Erythroblast (primary cell): ENCODE measurements at places on chromosomes 11 and 22.

DNA sequence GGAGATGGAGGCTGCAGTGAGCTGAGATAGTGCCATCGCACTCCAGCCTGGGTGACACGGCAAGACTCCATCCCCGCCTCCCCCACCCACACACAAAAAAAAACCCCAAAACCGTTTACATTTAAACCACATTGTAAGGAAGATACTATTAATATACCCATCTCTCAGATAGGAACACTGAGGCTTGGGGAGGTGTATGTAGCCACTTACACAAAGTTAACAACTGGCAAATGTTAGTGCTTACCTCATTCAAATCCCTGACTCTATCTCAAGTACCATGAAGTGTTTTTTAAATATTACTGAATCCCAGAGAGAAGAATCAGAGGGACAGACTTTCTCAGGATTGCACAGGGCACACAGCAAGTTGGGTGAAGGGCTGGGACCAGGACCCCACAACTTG lies 164.5 kb downstream of the MIAT start:
- no peak for DNase-seq

DNA sequence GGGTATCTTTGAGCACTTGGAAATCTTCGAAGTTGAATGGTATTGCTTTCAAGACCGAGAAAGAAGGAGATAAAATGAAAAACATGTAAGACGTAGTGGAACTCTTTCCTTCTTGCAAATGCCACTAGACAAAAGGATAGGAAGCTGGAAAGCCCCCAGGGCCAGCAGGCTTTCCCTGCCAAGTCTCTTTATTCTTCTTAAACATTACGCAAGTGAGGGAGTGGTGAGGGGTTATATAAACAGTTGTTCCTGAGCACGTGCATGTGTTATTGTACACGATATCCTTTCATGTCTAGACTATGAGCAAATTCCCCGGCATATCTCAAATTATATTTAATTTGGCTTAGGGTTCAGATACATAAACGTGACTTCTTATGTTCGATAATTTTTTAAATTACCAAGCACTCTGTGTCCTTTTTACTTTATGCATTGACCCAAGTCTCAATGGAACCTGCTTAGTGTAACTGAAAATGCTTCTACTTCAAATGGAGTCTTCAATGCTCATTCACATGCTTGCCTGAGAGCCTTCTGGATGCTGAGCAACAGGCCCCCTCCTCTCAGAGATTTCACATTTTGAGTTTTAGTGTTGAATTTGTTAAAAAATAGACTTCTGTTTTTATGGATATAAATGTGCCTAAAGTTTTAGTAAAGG lies 59.0 kb downstream of the PPP2R1B start:
- DNase-seq: no peak

DNA sequence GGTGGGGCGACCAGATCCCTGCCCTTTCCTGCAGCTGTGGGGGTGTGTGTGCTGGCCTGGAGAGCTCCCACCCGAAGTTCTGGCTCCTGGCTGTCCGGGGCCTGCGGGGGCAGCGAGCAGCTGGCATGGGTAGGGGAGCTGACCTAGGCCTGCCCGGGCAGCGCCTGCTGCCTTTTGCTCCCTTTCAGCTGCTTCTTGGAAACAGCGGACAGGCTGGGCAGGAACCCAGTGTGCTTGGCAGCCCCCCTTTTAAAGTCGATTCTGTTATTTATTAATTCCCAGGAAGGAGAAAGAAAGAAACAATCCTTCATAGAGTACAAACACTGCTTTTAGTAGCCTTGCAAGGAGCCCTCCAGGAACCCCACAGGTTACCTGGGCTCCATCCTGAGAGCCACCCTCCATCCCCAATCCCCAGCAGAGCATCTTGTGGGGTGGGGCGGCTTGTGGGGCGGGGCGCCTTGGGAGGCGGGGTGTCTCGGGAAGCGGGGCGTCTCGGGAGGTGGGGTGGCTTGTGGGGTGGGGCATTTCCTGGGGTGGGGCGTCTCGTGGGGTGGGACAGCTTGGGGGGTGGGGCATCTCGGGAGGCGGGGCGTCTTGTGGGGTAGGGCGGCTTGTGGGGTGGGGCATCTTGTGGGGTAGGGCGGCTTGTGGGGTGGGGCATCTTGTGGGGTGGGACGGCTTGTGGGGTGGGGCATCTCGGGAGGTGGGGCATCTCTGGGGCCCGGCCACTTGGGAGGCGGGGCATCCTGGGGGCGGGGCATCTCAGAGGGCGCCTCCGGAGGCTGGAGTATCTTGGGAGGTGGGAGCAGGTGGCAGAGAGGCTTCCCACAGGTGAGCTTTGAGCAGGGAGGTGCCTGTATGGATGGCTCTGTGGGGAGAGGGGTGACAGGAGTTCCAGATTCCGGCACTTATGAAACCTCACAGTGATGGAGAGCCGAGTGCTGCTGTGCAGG lies 7.0 kb downstream of the CD81 start:
- no peak for DNase-seq

GRCh38 chr22:46954781-46955180 lies 192.3 kb downstream of the TBC1D22A start:
- no peak for DNase-seq

DNA sequence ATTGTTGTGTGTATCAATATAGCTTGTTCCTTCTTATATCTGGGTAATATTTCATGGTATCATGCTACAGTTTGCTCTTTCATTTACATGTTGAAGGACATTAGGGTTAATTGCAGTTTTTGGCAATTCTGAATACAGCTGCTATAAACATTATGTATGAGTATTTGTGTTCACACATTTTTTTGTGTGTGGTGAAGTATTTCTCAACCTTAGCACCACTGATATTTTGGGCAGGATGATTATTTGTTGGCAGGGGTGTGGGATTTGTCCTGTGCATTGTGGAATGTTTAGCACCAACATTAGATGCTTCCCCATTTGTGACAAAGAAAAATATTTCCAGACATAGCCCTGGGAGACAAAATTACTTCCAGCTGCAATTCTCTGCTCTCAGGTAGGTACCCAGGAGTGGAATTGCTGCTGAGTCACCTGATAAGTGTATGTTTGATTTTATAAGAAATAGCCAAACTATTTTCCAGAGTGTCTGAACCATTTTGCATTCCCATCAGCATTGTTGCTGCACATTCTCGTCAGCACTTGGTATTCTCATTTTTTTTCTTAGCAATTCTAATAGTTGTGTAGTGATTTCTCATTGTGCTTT lies 128.2 kb downstream of the SNX19 start:
- no peak for DNase-seq

DNA sequence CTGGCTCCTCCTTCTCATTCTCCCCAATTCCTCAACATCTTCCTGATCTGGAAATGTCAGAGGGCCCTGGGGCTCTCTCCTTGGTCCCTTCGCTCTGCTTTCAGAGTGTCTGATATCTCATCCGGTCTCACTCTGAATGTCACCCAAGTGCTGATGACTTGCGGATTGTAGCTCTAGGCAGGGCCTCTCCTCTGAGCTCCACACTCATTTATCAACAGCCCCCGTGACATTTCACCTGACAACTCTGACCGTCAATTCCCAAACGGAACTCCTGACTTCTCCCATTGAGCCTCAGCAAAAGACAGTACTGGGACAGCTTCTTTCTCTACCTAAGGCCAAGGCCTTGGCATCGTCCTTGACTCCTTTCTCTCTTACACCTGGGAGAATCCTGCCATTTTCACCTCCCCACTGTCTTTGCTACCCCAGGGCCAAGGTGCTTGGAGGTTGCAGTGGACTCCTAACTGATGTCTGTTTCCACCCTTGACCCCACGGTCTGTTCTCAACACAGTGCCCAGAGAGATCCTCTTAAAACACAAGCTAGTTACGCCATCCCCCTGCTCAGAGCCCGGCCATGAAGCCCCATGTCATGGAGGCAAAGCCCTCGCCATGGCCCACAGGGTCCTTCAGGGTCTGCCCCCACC lies 57.5 kb upstream of the THY1 start:
- DNase-seq: no peak

DNA sequence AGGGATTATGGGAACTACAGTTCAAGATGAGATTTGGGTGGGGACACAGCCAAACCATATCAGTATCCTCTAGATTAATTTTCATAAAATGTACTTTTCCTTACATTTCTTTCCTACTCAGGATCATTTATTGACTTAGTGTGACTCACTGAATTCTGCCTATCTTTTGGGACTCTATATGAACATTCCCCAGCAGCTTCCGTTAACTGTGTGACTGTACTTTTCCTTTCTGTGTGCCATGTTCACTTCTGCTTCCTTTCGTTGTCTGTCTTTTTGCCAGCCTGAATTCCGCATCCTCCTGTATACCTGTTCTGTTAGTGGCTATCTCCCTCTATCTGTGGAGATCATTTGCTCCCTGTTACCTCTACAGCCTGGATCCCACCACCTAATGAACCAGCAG lies 48.8 kb downstream of the SPECC1L start:
- DNase-seq: no peak
